ENCODE measurements at places on chromosomes 12 and 14.
A peak's percentile ranks its signal among the peaks of the same experiment; 100 is the strongest.

- DNase-seq: no peak
Measured at GRCh38 chr12:93710574-93710926, 33.4 kb downstream of the CRADD start.

DNA sequence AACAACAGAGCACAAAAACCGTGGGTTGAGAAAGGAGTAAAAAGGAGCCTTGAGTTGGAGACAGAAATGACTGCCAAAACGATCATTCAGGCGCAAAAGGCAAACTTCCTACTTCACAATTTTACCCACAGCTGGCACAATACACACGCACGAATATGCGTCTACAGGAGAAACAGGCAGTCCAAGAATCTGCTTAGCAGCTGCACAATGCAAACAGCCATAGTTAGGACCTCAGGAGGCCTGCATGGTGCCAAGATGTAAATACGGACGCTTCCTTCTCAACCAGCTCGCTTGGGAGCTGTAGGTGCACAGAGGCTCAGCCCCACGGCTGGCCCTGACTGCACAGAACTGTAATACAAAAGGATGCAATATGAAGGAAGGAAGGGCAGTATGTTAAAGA is 250.1 kb upstream of the CAND1 start:
- DNase-seq: no peak

DNA sequence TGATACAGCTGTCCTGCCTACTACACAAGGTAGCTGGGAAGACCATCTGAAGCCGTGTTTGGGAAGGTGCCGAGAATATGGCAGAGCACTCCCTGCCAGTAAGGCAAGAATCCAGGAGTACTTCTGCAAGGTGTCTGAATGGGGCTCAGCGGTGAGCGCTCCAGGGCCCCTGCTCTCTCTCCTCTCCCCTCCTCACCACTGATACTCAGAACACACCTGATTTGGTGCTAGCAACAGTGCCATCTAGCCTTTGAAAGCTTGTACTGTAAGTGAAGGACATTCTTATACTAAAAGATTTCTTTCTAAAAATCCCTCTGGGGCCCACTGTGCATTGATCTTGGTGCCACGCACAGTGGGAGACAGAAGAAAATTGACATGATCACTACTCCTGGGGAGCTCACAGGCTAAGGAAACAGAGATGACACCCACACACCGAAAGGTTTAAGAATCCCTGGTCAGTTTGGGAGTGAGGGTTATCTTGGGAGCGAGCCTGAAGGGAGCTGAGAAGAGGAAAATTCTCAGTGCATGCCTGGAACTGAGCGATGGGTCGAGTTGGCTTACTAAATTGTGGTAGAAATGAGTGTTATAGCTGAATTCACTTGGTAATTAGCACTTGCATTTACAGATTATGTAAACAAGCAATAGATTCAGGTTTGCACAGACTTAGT is 216.9 kb downstream of the NTF3 start:
- DNase-seq: peak; percentile 29

DNA sequence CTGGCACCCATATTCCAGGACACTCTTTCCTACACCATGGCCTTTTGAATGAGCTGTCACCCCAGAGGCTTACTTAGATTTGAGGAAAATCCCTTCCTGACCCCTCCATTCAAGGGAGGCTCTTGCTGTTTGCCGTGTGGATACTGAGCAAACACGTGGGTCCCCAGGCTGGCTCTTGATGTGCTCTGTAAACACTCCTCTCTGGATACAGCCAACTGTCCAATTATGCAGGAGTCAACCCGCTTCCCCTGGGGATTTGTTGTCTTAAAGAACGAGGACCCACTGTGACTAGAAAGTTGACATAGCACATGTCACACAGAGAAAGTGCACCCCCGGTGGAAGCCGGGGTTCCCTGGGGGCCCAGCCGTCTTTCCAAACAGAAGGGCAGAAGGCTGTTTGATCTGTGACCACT is 75.8 kb upstream of the CEP83 start:
- DNase-seq: peak; percentile 15

GRCh38 chr12:26278666-26279065 is 83.3 kb downstream of the SSPN start:
- DNase-seq: no peak

DNA sequence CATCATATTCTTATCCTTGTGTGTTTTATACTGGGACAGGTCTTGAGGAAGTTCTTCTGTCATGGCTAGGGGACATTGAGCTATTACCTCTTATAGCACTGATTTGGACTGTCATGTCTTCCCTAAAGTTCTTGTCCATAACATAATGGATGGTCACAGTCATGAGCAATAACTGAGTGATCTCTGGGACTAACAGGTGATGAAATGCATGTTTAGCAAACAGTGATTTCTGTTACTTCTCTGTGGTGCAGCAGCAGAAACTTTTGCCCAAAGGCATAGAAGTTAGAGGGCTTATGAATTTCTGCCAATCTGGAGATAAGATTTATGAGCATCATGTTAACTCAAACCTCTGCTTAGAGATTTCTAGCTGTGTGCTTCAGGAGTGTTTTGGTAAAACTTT is 5.9 kb downstream of the ADIPOR2 start:
- DNase-seq: no peak

DNA sequence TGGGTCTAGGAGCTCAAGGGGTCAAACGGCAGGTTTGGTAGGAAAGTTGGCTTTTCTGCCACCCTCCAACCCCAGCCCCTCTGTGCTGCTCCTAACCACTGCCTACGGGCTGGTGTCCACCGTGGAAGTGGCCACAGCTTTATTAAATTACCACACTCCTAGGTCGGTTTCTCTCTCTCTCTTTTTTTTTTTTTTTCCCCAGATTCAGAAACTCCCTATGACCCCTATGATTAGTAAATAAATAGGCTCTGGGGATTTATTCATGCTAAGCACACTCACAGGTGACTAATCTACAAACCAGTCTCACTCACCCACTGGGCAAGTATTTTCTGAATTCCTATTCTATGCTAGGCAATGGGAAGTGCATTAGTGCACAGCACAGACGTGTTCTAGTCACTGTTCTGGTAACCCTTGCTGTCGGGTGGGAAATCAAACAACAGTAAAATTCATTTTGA is 8.7 kb upstream of the DDX47 start:
- DNase-seq: no peak

DNA sequence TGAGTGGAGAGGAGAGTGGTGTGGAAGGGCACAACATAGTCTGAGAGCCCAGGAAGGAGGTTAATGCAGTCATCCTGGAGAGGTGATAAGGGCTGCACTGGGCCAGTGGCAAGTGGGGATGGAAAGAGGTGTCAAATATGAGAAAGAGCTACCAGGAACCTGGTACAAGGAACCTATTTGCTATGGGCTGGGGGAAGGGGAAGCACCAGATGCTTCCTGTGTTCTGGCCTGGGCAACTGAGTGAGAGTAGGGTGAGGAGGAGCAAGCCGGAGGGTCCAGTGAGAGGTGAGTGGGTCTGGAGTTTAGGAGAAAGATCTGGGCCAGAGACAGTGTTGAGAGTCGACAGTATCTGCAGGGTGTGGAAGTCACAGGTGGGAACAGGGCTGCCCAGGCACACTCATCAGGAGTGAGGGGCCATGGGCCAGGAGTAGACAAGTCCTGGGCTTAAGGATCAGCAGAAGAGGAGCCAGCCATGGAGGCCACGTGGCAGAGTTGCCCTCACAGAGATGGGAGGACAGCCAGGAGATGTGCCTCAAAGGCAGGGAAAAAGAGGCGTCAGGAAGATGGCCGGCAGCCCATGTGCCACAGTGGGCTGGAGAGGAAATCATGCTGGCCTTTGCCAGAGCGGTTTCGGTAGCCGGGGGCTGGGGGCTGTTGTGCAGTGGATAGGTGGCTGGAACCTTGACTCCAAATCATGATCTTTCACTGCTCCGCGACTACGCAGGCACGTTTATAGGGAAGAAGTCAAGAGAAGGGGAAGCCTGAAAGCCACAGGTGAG is 2.9 kb upstream of the AQP6 start:
- DNase-seq: no peak

DNA sequence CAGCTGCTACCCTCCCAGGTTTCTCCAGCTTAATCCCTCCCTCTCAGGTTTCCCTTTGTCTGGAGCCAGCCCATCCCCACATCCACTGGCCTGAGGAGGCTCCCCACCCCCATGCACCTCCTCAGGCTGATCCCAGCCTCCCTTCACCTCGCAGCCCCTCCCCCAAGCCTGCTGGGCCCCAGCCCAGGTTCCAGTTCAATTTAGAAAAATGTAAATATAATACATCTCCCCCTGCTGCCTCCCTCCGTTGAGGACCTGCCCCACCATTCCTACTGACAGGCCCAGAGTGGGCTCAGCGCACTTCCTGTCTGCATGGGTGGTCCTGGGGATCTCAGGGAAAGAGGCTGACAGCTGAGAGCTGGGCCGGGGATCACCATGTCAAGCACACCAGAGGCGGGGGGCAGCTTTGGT is 155.8 kb downstream of the NTF3 start:
- no peak for DNase-seq

DNA sequence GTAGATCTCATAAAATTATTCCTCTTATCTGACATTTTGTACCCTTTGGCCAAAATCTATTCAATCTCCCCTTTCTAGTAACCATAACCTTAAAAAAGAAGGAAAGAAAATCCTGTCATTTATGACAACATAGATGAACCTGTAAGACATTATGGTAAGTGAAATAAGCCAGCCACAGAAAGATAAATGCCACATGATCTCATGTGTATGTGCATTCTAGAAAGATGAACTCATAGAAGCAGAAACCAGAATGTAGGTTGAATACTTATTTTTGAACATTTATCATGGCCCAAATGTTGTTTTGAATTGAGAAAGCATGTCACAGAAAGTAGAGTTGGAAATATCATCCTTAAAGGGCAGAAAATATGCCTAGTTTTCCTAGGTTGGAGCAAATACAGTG is 1053.6 kb downstream of the SLC6A15 start:
- DNase-seq: peak; percentile 6

DNA sequence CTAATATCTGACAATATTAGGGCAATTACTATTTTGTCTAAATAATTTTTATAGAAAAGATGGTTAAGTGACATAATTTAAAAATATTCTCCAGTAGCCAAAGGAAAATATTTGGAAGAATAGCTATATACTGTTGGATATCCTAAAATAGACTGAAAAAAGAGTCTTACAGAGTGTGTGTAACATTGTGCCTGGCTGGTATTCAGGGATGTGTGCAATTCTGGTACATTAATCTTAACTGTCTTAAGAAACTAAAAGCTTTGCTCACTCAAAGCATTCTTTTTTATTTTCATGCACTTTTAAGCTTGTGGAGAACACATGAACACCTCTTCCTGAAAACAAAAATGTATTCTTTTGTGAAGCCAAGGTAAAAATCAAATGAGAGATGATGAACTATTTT is 10.1 kb upstream of the NR2C1 start:
- no peak for DNase-seq

GRCh38 chr12:52238207-52238840 is 5.3 kb downstream of the KRT7 start:
- DNase-seq: no peak

GRCh38 chr12:61412201-61412600 is 848.0 kb upstream of the USP15 start:
- no peak for DNase-seq

DNA sequence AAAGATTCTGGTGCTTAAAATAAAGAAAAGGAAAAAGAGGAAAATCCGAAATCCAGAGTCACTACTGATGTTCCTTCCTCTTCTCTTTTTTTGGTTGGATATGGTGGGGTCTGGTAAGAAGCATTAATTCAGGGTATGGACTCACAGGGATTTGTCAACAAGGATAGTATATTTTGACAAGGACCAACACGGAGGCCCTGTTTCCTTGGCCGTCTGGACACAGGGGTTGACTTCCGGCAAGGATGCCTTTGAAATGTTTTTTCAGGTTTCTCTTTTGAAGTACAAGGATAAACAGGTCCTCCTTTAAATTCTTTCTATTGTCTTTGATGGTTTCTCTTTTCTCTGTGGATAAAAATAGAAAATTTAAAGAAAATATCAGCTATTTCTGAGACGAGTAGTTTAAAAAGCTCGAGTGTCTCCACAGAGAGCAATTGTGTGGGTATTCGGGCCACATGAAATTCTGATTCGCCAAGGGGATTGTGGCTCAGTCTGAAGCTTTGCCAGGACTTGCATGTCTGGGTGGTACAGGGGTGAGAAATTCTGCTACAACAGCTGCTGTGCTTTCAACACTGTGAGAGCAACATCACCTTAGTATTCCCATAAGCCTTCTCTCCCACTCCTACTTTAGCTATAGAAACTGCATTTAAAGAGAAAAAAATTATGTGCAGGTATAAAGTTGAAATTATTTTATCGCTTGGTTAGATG is 88.5 kb upstream of the CSRP2 start:
- peak; percentile 19 for DNase-seq
